ENCODE measurements at places on chromosomes 11 and 22.

DNA sequence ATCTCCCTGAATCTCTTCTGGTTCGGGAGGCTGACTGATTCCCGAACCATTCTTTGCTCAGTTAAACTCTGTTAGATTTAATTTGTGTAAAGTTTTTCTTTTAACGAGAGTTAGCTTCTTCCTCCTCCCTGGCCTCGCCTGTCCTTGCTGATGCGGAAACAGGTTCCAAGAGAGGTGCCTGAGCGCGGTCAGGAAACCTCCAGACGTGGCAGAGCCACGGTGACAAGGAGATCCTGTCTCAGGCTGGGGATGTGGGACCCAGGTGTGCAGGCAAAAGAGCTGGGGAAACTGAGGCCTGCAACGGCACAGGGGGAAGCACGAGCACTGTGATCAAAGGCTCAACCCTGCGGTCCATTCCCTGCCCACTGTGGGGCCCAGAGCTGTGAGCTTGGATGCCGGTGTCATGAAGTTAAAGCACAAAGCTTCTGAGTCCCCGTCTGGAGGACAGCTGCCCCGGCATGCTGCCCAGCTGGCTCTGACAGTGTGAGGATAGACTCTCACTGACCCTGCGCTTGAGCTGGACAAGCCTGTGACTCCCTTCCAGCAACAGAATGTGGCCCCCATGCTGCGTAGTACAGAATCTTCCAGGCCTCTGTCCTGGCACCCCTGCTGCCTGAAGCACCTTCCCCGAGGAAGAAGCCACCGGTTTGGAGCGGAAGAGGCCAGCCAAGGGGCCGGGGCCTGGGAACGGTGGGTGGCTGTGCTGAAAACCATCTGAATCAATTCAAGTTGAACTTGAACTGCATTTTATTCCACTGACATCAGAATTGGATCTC lies 960.6 kb downstream of the BRD1 start:
- DNase-seq, result no peak

GRCh38 chr11:75721852-75722668 lies 4.4 kb downstream of the MOGAT2 start:
- DNase-seq, result no peak

DNA sequence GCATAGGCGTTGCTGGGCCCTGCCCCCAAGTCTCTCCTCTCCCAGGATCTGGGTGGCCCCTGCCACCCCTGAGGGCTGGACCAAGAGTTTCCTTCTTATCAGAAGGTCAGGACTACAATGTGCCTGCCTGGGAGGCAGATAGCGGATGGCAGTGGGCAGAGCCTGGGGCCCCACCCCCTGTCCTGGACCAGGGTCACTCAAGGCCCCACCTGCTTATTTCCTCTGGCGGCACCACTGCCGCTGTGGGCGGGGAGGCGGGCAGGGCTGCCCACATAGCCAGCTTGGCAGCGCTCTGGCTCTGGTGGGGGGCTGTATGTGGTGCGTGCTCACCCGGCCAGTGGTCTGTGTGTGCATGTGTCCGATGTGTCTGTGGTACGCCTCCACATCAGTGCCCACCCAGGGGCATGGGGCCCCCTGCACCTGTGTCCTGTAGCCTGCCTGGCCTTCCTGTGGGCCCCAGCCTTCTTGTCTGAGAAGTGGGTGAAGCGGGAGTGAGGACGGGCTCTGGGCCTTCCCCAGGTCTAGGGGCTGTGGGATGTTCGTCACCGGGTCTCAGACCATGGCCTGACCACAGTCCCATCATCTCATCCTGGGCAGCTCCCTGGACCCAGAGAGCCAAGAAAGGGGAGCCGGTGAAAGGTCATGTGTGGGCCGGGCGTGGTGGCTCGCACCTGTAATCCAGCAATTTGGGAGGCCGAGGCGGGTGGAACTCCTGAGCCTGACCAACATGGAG lies 3.0 kb downstream of the GAS2L1 start:
- DNase-seq, result no peak

GRCh38 chr11:73965764-73966121 lies 14.9 kb downstream of the DNAJB13 start:
- no peak for DNase-seq

- no peak for DNase-seq
Measured at GRCh38 chr22:45425531-45426265, 12.2 kb downstream of the RIBC2 start.

GRCh38 chr11:15858881-15859280 lies 497.5 kb downstream of the SOX6 start:
- DNase-seq, result no peak

DNA sequence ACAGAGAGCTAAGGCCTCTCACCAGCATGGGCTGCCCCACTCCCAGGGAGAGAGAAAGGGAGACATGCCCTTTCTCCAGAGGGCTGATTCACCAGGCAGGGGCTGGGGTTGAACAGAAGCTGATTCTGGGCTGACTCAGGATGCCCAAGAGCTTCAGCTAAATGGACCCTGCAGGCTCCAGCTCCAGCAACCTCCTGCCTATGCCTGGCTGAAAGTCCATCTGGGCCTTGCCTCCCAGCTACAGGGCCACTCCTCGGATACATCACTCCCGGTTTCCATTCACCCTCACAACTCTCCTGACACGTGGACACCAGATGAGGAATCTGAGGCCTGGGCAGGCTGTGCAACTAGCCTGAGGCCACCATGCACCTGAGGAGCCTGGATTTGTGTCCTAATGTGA lies 215.5 kb downstream of the BUD13 start:
- DNase-seq, result no peak

GRCh38 chr11:35036639-35037038 lies 102.3 kb upstream of the CD44 start:
- DNase-seq, result no peak

All from DMS79 treated with DMSO at 0.1 percent for 48 hours (cell line).